CD14-positive monocyte (primary cell): ENCODE measurements at places on chromosomes 1 and 21.

- peaks cover 46% of the 10 kb centered on the region for H3K4me1 ChIP-seq
- DNase-seq: peak; percentile 33
Measured at GRCh38 chr1:205211839-205212536, 486 bp upstream of the DSTYK start.

- no peaks in the 10 kb centered on the region for H3K36me3 ChIP-seq
- peaks cover 18% of the 10 kb centered on the region for H3K4me1 ChIP-seq
- H3K27ac ChIP-seq: peak overlapping the region; percentile 4
- H3K4me3 ChIP-seq: no peak overlapping the region
Measured at GRCh38 chr1:236159704-236160539, 17.6 kb downstream of the GPR137B start.

GRCh38 chr1:218874313-218874712 is 299.4 kb upstream of the LYPLAL1 start:
- no peak overlapping the region for H3K4me3 ChIP-seq
- H3K27ac ChIP-seq: no peak overlapping the region
- H3K4me1 ChIP-seq: no peaks in the 10 kb centered on the region
- H3K36me3 ChIP-seq: no peaks in the 10 kb centered on the region
- peak; percentile 51 for DNase-seq
- H3K27me3 ChIP-seq: no peaks in the 10 kb centered on the region

DNA sequence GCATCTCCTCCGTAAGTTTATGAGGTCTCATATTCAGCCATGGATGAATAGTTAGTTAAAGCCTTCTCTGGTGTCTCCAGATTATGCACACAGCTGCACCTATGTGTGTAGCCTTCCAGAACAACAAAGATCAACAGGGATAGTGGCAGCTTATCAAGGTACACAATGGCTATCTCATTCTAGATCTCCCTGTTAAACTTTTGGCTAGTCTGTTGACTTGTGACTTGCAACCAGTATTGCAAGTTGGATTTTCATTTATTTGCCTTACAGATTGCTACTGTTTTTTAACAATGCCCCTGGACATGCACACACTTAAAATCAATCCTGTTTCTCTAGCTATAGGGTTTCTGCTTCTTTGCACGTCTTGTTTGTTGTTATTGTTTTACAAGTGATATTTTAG is 363.2 kb downstream of the OMA1 start:
- H3K4me3 ChIP-seq: no peak overlapping the region
- DNase-seq: no peak
- H3K27ac ChIP-seq: no peak overlapping the region
- no peaks in the 10 kb centered on the region for H3K27me3 ChIP-seq

DNA sequence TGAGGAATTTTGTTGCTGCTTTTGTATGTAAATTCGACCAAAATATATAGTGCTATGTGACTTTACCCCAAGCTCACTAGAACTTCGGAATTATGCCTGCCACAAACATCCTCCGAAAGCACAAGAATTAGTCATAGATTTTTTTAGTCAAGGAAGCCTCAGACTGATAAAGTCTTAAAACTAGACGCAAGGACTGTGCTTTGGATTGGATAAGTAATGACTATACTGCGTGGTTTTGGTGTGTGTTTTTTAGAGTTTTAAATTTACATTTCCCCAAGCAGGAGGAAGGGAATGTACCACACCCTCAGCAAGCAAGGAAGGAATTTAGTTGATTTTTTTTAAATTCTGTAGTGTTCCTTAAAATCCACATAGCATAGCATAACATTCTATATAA is 10.3 kb downstream of the WLS start:
- no peaks in the 10 kb centered on the region for H3K27me3 ChIP-seq
- DNase-seq: no peak
- no peak overlapping the region for H3K27ac ChIP-seq
- H3K4me3 ChIP-seq: no peak overlapping the region
- no peaks in the 10 kb centered on the region for H3K4me1 ChIP-seq
- peaks cover 4% of the 10 kb centered on the region for H3K36me3 ChIP-seq

- no peaks in the 10 kb centered on the region for H3K27me3 ChIP-seq
- DNase-seq: no peak
- peaks cover 6% of the 10 kb centered on the region for H3K36me3 ChIP-seq
- no peak overlapping the region for H3K27ac ChIP-seq
- no peaks in the 10 kb centered on the region for H3K4me1 ChIP-seq
Measured at GRCh38 chr1:243346016-243346415, 90.2 kb downstream of the SDCCAG8 start.

GRCh38 chr1:90768098-90768497 is 51.0 kb upstream of the BARHL2 start:
- H3K4me3 ChIP-seq: no peak overlapping the region
- H3K36me3 ChIP-seq: no peaks in the 10 kb centered on the region
- H3K27ac ChIP-seq: no peak overlapping the region
- peaks cover 2% of the 10 kb centered on the region for H3K27me3 ChIP-seq

GRCh38 chr1:163657719-163658118 is 336.0 kb downstream of the NUF2 start:
- H3K27me3 ChIP-seq: no peaks in the 10 kb centered on the region
- H3K4me3 ChIP-seq: no peak overlapping the region
- no peaks in the 10 kb centered on the region for H3K36me3 ChIP-seq

DNA sequence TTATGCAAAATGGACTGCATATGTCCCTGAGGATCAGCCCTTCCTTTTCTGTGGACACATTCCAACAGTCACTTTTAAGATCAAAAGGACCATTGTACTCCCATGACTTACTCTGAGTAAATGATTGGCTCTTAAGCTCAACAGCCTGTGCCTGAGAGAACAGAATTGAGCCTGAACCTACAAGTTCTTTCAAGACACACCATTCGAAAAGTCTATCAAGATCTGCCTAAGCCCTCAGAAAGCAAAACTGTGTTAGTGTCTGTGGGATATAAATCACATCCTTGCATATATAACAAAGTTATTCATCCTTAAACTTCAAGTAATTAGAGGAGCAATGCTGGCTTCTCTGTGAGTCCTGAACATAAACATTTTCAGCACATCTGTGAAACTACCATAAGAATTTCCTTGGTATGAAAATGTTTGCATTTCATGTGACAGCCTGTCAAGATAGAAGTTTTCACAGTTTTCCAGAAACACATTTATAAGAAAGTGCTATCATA is 41.6 kb downstream of the PCNX2 start:
- DNase-seq: no peak
- no peak overlapping the region for H3K4me3 ChIP-seq
- peaks cover 32% of the 10 kb centered on the region for H3K4me1 ChIP-seq
- H3K27ac ChIP-seq: no peak overlapping the region

GRCh38 chr1:17304826-17305175 is 3.2 kb upstream of the PADI4 start:
- H3K4me1 ChIP-seq: peaks cover 74% of the 10 kb centered on the region
- no peaks in the 10 kb centered on the region for H3K27me3 ChIP-seq
- H3K27ac ChIP-seq: peak overlapping the region; percentile 45
- H3K4me3 ChIP-seq: peak overlapping the region; percentile 34

DNA sequence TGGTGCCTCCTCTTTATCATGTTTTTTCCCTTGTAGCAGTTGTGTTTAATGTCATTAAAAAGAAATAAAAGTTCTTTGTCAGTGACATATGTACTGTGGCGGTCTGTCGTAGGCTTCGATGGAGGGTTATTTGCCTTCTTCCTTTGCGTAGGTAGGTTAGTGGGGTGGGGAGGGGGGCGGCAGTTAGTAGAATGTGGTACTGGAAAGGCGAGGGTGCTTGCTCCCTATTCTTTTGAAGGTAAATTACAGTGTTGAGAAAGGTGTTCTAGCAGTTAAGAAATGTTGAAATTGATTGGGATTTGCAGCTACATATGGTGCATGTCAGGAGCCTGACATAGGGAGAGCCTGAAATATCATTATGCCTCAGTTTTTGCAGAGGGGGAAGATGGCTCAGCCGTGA is 11.9 kb downstream of the FNDC5 start:
- H3K27ac ChIP-seq: no peak overlapping the region
- no peak overlapping the region for H3K4me3 ChIP-seq
- no peaks in the 10 kb centered on the region for H3K27me3 ChIP-seq
- no peak for DNase-seq
- H3K36me3 ChIP-seq: peaks cover 52% of the 10 kb centered on the region
- H3K4me1 ChIP-seq: no peaks in the 10 kb centered on the region

DNA sequence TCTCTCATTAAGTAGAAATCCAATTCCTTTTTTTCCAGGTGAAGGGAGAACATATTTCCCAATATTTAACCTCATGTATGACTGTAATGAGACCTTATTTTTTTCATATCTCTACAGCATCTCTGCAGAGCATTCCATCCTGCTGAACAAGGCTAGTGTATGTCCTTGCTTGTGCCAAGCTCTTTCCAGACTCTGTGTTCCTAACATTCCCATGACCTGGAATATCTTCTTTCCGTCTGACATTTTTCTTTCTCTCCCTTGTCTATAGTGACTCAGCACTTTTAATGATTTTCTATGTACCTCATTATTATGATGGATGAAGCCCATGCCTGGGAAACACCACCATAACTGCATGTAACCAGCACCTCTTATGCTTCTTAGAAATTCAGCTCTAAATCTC is 278.3 kb upstream of the NRIP1 start:
- H3K27ac ChIP-seq: no peak overlapping the region
- H3K36me3 ChIP-seq: no peaks in the 10 kb centered on the region
- H3K27me3 ChIP-seq: no peaks in the 10 kb centered on the region
- no peak overlapping the region for H3K4me3 ChIP-seq
- DNase-seq: no peak

- no peak for DNase-seq
- H3K4me3 ChIP-seq: no peak overlapping the region
- H3K36me3 ChIP-seq: no peaks in the 10 kb centered on the region
- no peaks in the 10 kb centered on the region for H3K27me3 ChIP-seq
Measured at GRCh38 chr21:38538353-38538752, 40.1 kb upstream of the ERG start.

DNA sequence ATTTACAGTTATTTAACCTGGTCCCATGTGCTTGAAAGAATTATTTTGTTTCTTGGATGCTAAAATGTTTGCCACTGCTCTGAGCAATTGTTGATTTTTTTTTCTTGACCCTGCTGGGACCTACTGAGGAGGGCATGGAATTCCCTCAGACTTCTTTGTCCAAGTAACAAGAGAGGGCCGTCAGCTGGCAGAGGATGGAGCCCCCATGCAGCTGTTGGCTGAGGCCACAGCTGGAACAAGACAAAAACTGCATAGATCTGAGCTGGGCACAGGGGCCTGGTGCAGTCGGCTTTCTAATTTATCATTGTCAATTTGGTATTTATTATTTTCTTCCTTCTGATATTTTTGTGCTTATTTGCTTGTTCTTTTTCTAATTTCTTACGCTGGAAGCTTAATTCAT is 39.6 kb upstream of the ABCG1 start:
- no peaks in the 10 kb centered on the region for H3K27me3 ChIP-seq
- H3K36me3 ChIP-seq: no peaks in the 10 kb centered on the region
- no peak for DNase-seq
- H3K4me1 ChIP-seq: no peaks in the 10 kb centered on the region
- no peak overlapping the region for H3K4me3 ChIP-seq

DNA sequence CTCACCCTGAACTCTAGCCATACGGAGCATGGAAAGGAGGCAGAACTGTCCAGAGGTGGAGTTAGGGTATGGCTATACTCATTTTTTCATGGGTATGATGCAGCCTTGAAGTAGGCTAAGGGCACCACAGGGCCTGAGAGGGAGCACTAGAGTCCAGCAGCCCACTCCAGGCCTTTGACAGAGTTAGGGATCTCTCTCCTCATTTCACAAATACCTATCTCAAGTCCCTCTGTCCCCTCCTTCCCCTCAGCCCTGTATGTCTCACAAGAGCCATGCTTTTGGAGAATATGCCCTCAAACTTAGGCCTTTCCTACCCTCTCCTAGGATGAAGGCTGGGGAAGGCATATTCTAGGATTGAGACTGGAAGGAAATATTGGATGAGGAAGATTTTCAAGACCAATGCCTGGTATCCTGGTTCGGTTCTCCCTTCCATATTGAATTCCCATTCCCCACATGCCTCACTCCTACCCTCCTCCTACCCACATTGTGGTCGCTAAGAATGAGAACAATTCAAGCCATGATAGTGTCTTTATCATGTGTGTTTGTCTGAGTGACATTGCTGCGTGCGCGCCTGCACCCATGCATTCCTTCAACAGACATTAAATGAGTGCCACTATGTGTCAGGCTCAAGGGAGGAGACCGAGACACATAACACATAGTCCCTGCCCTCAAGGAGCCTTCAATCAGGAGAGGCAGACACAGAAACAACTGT is 2.6 kb upstream of the NECTIN4 start:
- no peaks in the 10 kb centered on the region for H3K27me3 ChIP-seq
- no peak for DNase-seq
- H3K36me3 ChIP-seq: no peaks in the 10 kb centered on the region
- no peak overlapping the region for H3K27ac ChIP-seq
- no peak overlapping the region for H3K4me3 ChIP-seq

DNA sequence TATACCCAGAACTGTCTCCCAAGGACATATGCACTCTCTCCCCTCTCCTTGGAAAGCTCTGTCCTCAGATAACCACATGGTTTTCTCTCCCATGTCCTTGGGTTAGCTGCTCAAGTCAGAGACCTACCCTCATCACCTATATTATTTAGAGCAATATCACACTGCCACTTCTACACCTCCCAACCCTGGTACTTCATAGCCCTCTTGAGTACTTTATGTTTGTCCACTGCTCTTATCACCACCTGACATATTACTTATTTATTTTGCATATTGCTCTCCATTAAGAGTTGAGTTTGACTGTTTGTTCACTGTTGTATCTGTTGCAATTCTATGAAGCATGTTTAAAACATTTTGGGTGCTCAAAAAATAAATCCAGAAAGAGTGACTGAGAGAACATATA is 126.3 kb upstream of the ATP1B1 start:
- H3K4me1 ChIP-seq: no peaks in the 10 kb centered on the region
- H3K27me3 ChIP-seq: no peaks in the 10 kb centered on the region
- DNase-seq: no peak
- H3K4me3 ChIP-seq: no peak overlapping the region

GRCh38 chr1:54163051-54163450 is 10.3 kb upstream of the CDCP2 start:
- H3K27me3 ChIP-seq: no peaks in the 10 kb centered on the region

- no peak for DNase-seq
- H3K27ac ChIP-seq: no peak overlapping the region
- H3K27me3 ChIP-seq: no peaks in the 10 kb centered on the region
Measured at GRCh38 chr1:239274242-239274830, 112.0 kb upstream of the CHRM3 start.

- no peaks in the 10 kb centered on the region for H3K36me3 ChIP-seq
- H3K27ac ChIP-seq: no peak overlapping the region
- H3K4me1 ChIP-seq: peaks cover 21% of the 10 kb centered on the region
- H3K27me3 ChIP-seq: no peaks in the 10 kb centered on the region
- H3K4me3 ChIP-seq: no peak overlapping the region
- DNase-seq: peak; percentile 41
Measured at GRCh38 chr1:178055093-178055492, 38.8 kb upstream of the RASAL2 start.

GRCh38 chr1:212771341-212771740 is 20.2 kb downstream of the NSL1 start:
- DNase-seq: no peak
- H3K27ac ChIP-seq: no peak overlapping the region
- peaks cover 13% of the 10 kb centered on the region for H3K4me1 ChIP-seq
- H3K27me3 ChIP-seq: no peaks in the 10 kb centered on the region

DNA sequence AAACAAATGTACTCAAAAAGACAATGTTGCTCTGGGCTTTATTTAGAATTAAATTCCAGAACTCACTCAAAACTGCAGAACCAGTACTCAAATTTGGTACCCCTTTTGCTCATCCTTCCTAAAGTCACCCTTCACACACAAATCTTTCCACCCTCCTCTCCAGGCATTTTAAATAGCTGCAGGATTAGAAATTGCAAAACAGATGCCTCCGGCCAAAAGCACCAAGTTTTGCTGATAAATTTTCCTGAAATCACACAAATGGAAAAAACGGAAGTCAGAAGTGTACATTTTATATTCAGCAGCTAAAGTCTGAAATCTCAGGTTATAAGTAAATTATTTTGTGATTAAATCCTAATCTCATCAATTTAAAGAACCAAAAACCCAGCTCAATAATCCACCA is 147.0 kb downstream of the NRIP1 start:
- H3K4me3 ChIP-seq: no peak overlapping the region
- H3K4me1 ChIP-seq: no peaks in the 10 kb centered on the region
- H3K36me3 ChIP-seq: no peaks in the 10 kb centered on the region
- H3K27ac ChIP-seq: no peak overlapping the region
- no peak for DNase-seq
